ENCODE measurements at places on chromosomes 2 and 18.

GRCh38 chr2:224971214-224971613 lies 71.1 kb downstream of the DOCK10 start:
- DNase-seq = peak; percentile 42

DNA sequence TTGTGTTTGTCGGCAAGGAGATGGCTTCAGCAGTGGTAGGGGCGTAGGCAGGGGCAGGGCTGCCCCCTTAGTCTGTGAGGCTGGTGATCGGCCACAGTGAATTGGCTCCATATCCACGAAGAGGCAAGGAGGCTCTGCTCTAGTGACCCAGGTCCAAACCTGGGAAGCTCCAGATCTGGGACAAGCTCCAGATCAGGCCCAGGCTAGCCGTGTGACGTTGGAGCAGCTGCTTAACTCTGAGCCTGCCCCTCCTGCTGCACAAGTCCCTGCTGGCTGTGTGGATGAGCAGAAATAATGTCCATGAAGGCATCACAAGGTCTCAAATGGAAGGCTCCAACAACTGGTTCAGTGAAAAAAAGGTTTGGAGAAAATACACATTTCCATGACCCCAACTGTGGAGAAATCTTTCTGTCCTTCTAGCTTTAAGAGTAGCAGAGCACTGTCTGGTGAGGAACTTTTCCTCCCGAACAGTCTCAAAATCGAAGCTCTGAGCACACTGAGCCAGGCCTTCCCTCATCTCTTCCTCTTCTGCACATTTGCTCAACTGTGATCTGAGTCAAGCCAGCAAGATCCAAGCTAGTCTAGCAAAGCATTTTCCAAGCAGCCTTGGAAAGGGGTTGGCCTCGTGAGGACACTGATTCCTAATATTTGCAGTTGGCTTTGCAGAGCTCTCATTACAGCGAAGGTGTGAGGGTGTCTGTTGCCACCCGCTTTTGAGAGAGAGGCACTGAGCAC lies 67.0 kb upstream of the TCF7L1 start:
- DNase-seq = no peak

DNA sequence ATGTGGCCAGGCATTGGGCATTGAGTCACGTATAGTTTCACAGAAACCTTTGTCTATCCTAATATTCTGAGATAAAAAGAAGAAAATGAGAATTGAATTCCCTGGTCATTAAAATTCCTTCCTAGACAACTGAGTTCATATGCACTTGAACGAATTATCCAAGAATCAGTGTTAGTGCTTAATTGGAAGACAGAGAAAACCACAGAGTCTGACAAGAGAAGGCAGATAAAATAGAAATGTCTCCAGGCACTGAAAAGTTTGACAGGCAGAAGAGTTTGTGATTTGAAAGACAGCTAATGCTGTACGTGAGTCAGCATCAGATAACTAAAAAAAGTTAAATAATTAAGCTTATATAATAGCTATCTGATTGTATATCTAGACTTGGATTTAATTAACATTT lies 47.7 kb upstream of the TRIB2 start:
- no peak for DNase-seq

GRCh38 chr2:134943540-134943939 lies 24.9 kb downstream of the CCNT2 start:
- no peak for DNase-seq

DNA sequence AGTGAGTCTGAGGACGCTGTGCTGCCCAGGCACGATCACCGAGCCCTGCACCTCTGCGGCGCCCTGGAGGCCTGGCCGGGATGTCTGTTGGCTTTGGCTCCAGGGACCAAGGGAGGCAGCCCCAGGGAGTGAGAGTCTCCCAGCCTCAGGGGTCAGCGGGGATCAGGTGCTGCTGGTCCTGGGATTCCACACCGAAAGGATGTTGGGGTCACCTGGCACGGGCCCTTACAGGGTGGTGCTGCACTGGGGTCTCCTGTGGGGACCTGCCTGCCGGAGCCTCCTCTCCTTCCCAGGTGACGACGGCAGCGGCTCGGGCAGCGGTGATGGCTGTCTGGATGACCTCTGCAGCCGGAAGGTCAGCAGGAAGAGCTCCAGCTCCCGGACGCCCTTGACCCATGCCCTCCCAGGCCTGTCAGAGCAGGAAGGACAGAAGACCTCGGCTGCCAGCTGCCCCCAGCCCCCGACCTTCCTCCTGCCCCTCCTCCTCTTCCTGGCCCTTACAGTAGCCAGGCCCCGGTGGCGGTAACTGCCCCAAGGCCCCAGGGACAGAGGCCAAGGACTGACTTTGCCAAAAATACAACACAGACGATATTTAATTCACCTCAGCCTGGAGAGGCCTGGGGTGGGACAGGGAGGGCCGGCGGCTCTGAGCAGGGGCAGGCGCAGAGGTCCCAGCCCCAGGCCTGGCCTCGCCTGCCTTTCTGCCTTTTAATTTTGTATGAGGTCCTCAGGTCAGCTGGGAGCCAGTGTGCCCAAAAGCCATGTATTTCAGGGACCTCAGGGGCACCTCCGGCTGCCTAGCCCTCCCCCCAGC lies 30.5 kb downstream of the GPC1 start:
- DNase-seq = no peak

- no peak for DNase-seq
Observed at GRCh38 chr2:136242687-136243277, 124.8 kb upstream of the CXCR4 start.

DNA sequence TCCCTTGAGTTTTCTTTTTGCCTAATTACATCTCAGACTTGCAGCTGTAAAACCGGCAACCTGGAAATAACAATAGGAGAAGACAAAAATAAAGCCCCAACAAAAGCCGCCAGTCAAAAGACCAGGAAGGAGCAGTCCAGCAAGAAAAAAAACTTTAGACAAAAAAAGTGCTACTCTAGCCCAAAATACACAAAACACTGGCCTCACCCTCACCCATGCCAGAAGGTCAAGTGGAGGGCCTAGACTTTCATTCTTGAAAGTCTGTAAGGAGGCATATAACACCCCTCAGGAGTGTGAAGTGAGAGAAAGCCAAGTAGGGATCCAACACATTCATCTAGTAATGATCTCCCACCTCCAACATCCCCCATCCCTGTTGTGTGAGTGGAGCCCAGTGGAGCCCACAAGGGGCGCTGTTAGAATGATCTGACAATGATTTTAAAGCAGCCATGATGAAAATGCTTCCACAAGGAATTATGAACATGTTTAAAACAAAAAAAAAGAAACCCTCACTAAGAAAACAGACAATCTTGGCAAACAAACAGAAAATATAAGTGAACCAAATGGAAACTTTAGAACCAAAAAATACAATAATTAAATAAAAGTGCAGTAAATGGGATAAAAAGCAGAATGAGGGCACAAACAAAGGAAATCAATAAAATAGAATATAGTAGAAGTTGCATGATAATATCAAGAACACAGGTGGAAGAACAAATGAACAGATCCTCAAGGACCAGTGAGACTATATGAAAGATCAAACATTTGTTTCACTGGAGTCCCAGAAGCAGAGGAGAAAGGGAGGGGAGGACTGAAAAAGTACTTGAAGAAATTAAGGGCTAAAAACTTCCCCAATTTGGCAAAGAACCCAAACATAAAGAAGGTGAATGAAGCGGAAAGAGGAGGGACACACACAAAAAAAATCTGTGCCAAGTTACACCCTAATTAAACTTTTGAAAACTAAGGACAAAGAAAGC lies 23.9 kb downstream of the SESTD1 start:
- DNase-seq = no peak

- DNase-seq = no peak
Observed at GRCh38 chr18:45231617-45232016, 383.7 kb upstream of the SLC14A2 start.

DNA sequence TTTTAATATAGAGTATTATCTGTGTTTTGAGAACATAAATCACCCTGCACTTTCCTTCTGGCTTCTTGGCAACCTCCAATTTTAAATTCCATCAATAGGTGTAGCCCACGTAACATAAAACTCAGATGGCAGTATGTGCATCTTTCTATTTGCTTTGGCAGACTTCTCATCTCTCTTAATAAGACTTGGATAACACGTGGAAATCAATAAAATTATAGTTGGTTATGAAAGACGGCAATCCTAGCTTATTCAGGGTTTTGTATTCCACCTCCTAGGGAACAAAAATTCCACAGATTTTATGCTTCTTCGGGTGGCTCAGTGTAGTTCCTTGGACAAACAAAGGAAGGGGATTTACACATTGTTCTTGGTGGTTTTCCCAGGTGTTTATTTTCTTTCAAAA lies 299.3 kb downstream of the RND3 start:
- no peak for DNase-seq

DNA sequence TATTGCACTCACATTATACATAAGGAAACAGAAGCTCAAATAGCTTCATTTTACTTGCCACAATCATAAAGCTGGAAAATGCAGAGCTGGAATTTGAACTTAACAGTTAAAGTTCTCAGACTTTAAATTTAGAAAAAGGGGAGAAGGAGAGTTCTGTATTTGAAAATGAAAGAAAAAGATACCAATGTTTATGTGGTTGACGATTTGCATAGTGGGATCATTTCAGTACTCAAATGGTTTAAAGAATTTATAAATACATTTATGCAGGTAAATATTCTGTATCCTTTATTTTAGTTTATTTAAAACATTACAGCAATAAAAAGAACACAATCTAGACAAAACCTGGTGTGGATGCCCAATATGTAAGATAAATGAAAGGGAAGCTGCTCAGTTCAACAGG lies 25.5 kb upstream of the STAT4 start:
- DNase-seq = no peak

- DNase-seq = no peak
Observed at GRCh38 chr2:15145046-15145817, 415.9 kb downstream of the NBAS start.

DNA sequence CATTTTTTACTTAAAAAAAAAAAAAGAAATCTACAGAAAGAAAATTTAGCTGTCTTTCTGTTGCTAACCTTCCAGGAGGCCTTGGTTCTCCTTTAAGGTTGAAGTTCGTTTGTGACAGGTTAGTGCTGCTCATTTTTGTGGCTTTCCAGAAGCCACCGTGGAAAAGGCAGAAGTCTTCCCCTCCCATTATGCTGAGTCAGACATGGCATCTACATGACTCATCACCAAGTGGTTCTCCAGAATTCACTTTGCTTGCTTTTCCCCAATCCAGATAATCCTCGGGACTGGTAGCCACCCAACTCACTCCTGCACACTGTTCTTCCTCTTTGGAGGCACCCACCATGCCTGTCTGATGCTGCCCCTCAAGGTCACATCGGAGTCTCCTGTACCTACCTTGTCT lies 228.7 kb downstream of the PIK3C3 start:
- DNase-seq = no peak

- no peak for DNase-seq
Observed at GRCh38 chr2:101305492-101306078, 2.9 kb downstream of the RNF149 start.

GRCh38 chr18:73679941-73680712 lies 467.5 kb downstream of the FBXO15 start:
- DNase-seq = no peak

DNA sequence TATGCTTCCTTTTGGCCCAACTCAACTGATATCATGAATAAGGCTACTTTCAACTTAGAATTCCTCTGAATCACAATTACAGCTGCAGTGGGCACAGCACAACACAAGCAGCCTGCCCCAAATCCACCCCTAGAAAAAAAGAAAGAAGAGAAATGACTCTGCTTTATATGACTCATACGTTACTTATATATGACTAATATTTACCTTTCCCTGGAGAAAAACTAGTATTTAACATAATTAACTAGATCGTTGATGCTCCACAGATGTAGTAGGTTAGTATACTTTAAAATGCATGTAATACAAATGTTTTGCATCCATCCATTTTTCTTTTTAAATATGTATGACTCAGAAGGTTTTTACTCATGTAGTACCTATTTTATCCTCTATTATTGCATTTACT lies 133.3 kb upstream of the UNC80 start:
- no peak for DNase-seq

GRCh38 chr2:207779523-207779922 lies 9.8 kb upstream of the FZD5 start:
- no peak for DNase-seq

GRCh38 chr2:201228912-201229290 lies 31.4 kb upstream of the CASP8 start:
- DNase-seq = no peak

DNA sequence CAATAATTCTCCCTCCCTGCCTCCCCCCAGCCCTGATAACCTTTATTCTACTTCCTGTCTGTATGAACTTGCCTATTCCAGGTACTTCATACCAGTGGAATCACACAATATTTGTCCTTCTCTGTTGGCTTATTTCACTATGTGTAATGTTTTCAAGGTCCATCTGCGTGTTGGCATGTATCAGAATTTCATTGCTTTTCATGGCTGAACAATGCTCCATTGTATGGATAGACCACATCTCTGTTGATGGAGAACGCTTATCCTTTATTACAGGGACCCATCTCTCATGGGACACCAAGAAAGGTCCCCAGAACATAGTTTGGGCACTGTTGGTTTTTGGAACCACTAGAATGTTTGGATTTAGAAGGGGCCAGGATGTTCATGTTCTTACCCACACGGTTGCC lies 40.2 kb downstream of the ATOH8 start:
- no peak for DNase-seq

- no peak for DNase-seq
Observed at GRCh38 chr2:66466433-66466832, 31.5 kb downstream of the MEIS1 start.

- no peak for DNase-seq
Observed at GRCh38 chr2:70116936-70117552, 29.8 kb downstream of the PCBP1 start.

DNA sequence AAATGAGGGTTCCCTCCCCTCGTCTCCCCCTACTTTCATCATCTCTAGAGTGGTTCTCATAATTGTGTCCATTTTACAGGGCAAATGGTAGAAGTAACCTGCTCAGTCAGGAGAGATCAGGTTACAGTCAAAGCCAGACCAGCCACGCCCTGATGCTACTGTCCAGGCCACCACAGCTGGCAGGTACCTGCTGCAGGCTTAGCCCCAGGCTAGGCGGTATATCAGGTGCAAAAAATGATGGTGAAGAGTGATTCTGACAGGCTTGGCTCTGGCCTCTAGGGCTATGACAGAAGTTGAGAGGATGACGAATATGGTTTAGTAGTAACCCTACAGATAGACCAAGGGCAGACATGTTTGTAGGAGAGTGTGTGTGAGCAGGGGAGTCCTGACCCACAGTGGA lies 67.1 kb downstream of the HAUS1 start:
- DNase-seq = no peak

DNA sequence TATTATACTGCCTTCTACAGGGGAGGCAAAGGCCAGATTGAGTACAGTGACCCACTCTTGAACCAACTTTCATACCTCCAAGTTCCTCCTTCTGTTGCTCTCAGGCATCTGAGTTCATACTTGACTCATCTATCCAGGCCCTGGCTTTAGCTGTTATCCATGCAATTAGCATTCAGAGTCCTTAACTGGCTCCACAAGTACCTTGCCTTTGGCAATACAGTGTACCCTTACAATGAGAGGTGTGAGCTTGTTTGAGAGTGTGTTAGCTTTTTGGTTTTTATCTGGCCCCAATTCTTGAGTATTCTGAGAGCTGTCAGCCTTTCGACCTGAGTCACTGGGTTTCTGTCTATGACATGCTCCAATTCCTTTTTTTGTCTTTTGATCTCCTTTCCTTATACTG lies 60.2 kb downstream of the EHD3 start:
- DNase-seq = no peak

GRCh38 chr18:63736876-63737275 lies 34.1 kb downstream of the SERPINB11 start:
- DNase-seq = no peak

Data from iPS DF 19.7 (cell line).